Activated gamma-delta T cell treated with anti-CD3 and anti-CD28 coated beads, Interleukin-2, amount 50 U/mL, for 16 hours (primary cell): ENCODE measurements at places on chromosomes 7 and 10.

DNA sequence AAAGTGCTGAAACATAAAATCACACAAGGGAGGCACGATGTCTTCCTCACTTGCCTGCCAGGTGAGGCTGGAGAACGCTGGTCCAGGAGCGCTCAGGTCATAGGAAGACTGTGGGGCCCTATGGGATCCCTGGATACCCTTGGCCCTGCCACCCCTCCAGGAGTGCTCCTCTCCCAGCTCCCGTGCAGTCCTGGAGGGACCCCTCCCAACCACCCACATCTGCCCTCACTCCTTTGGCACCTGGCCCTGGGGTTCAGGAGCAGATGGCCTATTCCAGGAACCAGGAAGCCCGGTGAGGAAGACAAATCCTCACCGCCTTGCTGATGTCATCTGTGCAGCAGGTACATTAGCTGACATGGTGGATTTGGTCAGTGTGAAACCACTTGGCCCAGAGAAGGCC is 3.7 kb upstream of the CXCL12 start:
- DNase-seq, result no peak

DNA sequence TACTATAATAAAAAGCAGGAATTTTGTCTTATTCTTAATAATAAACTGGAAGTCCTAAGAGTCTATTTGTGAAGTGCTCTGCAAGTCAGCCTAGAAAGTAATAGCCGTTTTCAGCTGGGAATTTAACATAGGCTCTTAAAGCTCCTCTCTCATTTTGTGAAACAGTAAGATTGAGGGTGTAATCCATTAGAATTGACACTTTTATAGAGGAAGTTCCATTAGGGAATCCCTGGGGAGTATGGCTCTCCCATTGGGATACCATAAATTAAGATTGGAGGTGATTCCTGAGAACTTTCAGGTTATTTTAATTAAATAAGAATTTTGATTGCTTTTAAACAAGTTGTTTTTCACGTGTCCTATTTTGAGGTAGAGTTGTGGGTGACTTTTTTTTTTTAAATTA is 68.0 kb downstream of the EXOC4 start:
- DNase-seq, result no peak

GRCh38 chr7:150429699-150430098 is 20.7 kb upstream of the GIMAP8 start:
- no peak for DNase-seq

GRCh38 chr7:116776610-116777289 is 85.6 kb upstream of the CAPZA2 start:
- no peak for DNase-seq
